ENCODE measurements at places on chromosomes 3 and 15.

DNA sequence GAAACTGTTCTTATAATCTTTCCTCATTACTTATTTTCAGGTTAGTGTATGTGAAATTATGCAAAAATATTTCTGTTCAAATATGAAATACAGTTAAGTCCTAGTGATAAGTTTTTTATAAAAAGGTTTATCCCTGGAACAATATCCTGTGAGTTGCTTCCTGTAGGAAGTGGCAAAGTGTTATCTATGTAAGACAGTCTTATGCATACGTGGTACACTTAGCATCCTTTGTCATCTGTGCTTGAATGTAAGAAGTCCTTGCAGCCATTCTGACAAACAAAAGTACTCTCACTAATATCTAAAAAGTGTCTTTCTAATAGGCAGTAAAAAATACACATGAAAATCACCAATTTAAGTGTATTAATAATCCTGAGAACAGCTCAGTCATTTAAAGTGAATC, 372.5 kb upstream of the BCHE start:
- DNase-seq, result no peak

DNA sequence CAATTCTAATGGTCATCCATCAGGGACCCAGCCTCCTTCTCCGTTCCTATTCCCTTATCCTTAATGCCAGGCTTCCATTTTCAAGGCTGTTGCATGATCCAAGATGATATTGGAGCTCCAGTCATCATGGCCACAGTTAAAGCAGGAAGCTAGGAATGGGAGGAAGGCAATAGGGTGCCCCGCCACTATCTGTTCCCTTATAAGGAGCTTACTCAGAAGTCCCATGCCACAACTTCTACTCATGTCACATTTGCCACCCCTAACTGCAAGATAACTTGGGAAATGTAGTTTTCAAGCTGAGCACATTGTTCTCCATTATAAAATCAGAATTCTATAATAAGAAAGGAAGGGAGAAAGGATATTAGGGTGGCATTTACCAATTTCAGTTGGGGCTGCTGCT, 38.6 kb upstream of the SPSB4 start:
- no peak for DNase-seq

GRCh38 chr3:176696816-176697215, 500.5 kb downstream of the TBL1XR1 start:
- no peak for DNase-seq

DNA sequence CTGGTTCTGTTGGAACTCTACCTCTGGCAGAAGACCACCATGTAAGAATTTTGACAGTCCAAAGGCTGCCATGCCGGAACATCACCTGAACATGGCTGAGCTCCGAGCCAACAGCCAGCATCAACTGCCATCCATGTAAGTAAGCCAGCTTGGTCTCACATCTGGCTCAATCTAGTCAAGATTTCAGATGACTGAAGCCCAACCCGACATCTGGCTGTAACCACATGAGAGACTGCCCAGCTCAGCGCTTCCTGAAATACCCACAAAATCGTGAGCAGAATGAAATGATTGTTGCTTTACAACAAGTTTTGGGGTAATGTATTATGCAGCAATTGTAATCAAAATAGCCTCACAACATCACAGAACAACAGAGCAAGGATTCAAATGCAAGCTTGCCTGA, 32.9 kb downstream of the GHSR start:
- no peak for DNase-seq

GRCh38 chr3:67598814-67599556, 55.4 kb downstream of the SUCLG2 start:
- no peak for DNase-seq

DNA sequence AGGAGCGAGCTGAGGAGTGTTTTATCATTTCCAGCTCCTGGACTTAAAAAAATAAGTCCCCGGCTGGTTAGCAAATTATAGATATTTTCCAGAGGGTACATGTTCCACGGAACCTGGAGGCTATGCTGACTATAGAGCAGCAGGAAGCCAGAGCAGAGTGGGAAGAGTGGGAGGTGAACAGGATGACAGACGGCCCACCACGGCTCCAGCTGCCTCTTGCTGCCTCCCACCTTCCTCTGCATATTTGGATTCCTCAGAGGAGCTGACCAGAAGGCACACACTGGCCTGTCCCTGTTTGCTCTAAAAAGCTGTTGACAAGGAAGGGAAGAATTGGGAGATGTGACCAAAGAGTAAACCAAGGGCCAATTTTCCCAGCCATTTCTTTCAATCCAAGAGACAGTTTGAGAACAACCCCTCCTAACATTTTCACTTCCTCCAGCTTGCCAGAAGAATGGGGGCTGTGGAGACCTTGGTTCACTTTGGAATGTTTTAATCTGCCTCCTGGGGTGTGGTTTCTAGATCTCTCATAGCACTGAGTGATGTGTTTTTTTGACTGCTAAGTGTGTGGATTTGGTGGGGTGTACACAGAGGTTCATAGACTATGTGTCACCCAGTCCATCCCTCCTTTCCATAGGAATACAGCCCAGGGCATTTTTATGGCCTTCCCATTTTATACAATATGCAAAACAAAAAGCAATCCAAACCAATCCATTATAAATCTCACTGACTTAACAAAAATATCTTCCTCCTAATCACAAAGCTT, 36.8 kb downstream of the HGD start:
- DNase-seq, result no peak

GRCh38 chr15:25767356-25768151, 95.6 kb downstream of the ATP10A start:
- no peak for DNase-seq

DNA sequence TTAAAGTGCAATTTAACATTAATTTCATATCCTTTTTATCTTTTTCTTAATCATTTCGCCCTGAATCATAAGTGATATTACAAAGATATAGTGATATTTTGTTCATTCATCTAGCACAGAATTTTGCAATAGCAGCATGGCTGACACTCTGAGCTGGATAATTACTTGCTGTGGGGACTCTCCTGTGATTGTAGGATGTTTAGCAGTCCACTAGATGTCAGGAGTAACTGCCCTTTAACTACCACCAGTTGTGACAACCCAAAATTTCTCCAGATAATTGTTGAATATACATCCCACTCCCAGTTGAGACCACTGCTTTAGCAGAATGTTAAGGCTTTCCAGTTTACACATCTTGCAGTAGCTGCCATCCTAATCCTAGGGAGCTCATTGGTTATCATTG, 196.8 kb upstream of the MBNL1 start:
- DNase-seq, result no peak

GRCh38 chr3:32968166-32968919, 16.9 kb downstream of the CCR4 start:
- DNase-seq, result no peak

- no peak for DNase-seq
These were observed 4.4 kb upstream of the VIPR1 start for GRCh38 chr3:42498034-42498433.

GRCh38 chr3:33722626-33723370, 4.7 kb upstream of the CLASP2 start:
- DNase-seq, result no peak

GRCh38 chr3:23600167-23600871, 205.4 kb upstream of the UBE2E1 start:
- no peak for DNase-seq

DNA sequence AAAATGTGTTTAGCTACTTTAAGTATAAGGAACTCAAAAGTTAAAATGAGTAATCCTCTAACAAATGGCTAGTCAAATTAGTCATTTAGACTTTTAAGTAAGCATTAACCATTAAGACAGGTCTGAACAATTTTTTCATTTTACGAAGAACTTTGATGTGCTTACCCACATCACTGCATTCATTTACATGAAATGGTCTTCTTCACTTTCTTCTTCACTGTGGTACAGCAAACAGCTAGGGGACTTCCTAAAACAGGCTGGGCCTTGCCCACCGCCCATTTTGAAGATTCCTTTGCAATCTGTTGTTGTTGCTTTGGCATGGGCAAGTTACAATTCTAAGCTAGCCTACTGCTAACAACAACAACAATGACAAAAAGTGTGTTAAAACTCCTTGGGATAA, 67.4 kb downstream of the CBLB start:
- no peak for DNase-seq

- no peak for DNase-seq
These were observed 40.8 kb downstream of the MGLL start for GRCh38 chr3:127781411-127782001.

DNA sequence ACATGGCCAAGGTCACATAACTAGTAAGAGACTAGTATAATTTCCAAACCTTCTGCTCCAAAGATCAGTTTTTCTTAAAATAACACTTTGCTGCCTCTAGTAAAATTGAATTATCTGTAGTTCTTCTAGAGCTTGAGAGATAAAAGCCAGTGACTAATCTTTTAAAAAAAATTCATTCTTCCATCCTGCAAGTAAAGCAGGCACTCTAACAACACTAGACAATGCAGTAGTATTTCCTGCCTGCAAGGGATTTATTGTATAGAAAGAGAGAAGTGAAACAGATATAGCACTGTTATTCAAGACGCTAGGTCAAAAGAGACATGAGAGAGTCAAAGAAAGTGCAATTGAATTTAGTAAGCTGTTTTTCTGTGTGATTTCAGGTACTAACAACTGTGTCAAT, 159.5 kb upstream of the TBC1D5 start:
- DNase-seq, result no peak

DNA sequence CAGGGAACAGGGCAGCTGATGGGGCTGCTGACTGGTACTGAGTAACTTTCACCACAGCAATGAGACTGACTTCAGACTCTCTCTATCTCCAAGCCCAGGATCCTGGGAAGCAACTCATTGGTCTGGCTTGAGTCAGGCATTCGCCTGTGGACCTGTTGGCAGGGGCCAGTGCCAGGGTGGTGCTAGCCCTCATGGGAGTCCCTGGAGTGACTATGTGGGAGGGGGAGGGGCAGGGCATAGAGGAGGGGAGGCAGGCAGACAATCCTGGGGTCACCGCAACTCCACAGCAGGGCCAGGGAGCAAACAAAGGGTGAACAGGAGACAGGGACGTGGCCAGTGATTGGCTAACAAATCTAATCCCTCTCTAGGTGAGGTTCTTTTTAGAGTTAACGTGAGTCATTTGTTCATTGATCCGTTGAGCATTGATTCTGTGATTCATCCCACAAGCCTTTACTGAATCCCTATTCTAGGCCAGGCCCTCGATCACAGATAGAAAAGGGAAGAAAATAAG, 71.8 kb downstream of the CEMIP start:
- no peak for DNase-seq

GRCh38 chr15:76204109-76204845, 107.0 kb downstream of the ETFA start:
- no peak for DNase-seq

DNA sequence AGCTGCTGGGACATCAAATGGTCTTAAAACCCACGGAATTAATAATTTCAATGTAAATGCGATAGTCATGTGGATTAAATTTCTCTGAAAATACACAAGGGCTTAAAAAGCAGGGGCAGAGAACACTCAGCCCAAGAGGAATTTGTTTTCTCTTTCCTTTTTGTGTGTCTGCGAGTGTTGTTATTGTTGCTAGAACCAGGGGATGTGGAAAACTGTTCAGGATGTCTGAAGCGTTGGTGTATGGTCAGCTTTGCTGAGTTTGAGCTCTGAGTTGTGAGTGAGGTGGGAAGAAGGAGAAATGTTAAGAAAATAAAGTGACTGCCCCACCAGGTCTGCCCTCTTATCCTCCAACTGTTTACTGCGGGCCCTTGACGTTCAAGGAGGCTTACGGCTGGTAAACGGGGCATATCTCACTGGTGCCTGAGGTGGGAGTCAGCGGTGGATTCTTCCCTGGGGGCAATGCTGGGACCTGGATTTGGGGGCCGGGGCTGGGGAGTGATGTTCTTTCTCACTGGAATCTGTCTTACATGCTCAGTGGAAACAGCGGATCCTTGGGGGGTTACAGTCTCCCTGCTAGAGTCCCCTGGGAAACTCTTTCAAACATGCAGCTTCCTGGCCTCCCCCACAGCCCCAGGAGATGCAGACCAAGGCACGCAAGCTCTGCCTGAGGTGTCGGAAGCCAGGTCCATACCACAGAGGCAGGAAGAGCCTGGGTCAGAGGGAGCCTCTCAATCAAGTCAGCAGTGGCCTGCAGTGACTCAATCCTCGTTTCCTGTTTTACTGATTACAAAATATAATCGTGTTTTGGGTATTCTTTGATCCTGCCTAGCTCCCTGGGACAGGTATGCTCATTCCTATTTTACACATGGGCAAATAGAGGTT, 41.8 kb downstream of the ITGA11 start:
- no peak for DNase-seq

GRCh38 chr15:65381445-65382145, 3.8 kb upstream of the IGDCC3 start:
- no peak for DNase-seq

- DNase-seq, result no peak
These were observed 128.3 kb downstream of the GOLIM4 start for GRCh38 chr3:167967257-167968036.

GRCh38 chr3:151011427-151011826, 38.9 kb upstream of the CLRN1 start:
- no peak for DNase-seq

DNA sequence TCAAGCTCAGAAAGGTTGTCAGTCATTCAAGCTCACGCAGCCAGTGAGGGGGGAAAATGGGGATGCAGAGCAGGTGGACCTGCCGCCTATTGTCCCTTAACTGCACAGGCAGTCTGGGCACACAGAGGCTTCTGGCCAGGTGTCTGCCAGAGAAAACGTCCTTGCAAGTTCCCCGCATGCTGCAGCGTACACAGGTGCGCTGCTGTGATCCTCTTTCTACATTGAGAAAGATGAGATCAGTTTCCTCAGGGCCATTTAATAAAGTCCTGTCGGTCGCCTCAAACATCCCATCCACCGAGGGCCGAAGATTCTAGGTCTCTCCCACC, 445 bp upstream of the TSEN2 start:
- no peak for DNase-seq

DNA sequence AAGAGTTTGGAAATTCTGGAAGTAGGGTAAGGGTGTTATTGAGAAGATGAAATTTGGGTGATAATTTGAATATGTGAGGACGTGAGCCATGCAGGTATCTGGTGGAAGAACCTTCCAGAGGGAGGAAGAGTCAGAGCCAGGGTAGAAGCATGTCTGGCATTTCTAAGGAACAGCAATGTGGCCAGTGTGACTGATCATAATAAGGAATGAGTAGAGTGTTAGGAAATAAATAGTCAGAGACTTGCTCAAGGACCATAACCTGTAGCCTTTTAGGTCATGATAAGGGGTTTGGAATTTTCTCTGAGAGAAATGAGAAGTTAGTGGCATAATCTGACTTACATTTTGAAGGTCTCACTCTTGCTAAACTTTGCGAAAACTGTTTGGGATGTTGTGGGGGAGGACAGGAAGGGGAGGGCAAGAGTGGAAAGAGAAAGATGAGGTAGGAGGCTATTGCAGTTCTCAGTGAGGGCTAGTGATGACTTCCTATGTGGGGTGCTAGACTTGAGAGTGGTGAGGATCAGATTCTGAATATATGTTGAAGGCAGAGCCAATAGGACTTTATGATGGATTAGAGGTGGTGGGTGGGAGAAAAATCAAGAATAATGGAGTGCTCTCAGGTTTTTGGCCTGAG, 568.3 kb downstream of the AGBL1 start:
- no peak for DNase-seq

- DNase-seq, result no peak
These were observed 7.5 kb downstream of the IDH3A start for GRCh38 chr15:78156653-78157052.

Data from omental fat pad (tissue), 4 donors.